Uterus (tissue), 4 donors: ENCODE measurements at places on chromosomes 2 and 18. TPM values are rescaled to one million over a fixed set of nuclear protein-coding genes. Genes with fewer than 3 reads are reported as not detected.

GRCh38 chr2:127157651-127158485 lies 50.9 kb upstream of the BIN1 start:
- no peak overlapping the region for H3K27ac ChIP-seq
- no peak overlapping the region for H3K4me3 ChIP-seq
- DNase-seq: peak; percentile 17
- H3K36me3 ChIP-seq: no peaks in the 10 kb centered on the region

Gene ZSCAN30
- total RNA-seq: 11.5 TPM

DNA sequence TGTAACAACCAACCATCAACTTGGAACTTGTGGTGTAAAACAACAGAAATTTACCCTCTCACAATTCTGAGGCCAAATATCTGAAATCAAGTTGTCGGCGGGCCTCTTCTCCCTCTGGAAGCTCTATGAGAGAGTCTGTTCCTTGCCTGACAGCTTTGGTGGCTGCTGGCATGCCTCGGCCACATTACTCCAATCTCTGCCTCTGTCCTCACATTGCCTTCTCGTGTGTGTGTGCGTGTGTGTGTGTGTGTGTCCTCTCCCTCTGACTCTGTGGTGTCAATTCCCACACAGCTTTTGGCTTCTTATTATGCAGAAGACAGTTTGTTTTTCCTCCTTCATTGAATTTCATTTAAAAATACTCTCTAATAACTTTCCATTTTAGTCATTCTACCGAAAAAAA lies 50.4 kb downstream of the ZDBF2 start:
- no peak for DNase-seq
- H3K4me3 ChIP-seq: no peak overlapping the region

Gene ANKRD62
- 0.18 TPM for total RNA-seq

DNA sequence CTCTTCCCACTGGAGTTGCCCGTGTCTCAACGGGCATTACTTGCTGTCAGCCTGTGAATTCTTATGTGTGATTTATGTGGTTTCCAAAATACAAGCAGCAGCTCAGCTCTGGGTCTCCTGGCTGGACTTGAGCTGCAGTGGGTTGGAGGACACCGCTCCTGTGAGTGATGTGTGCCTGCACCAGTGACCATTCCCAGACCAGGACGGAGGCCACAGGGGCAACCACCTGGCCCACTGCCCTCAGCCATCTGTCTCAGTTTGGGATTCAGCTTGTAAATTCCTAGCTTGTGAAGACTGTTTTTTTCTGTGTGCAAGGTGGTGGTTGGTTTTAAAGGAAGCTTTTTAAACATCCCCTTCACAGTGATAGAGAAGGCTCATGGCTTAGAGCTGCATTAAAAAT lies 261.0 kb downstream of the BCL2 start:
- H3K36me3 ChIP-seq: no peaks in the 10 kb centered on the region
- H3K4me1 ChIP-seq: no peaks in the 10 kb centered on the region
- no peak overlapping the region for H3K27ac ChIP-seq

Gene C2orf15
- not detected for total RNA-seq

GRCh38 chr2:184119989-184120800 lies 478.1 kb upstream of the ZNF804A start:
- H3K4me3 ChIP-seq: no peak overlapping the region
- H3K27ac ChIP-seq: no peak overlapping the region
- no peaks in the 10 kb centered on the region for H3K27me3 ChIP-seq
- no peak for DNase-seq
- no peaks in the 10 kb centered on the region for H3K36me3 ChIP-seq
- H3K4me1 ChIP-seq: no peaks in the 10 kb centered on the region

Gene POTEJ
- total RNA-seq: not detected
